Umbilical cord (tissue), 2 donors: ENCODE measurements at places on chromosomes 12 and 14.

GRCh38 chr14:68248481-68249255, 429.1 kb downstream of the RAD51B start:
- peak; percentile 87 for DNase-seq

DNA sequence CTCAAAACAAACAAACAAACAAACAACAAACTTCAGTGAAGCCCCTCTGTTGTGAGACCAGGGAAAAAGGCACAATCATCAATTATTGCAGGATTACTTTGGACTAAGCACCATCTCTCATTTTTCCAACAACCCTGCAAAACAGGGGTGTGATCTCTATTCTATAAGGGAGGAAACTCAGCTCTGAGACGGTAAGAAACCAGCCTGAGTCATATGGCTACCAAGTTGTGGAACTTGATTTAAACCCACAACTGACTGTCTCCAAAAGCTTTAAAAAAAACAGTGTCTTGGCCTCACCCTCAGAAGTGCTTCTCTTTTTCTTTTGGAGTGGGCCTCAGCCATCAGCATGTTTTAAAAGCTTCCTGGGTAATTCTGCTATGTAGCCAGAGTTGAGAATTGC, 49.8 kb downstream of the RIN3 start:
- peak; percentile 36 for DNase-seq

DNA sequence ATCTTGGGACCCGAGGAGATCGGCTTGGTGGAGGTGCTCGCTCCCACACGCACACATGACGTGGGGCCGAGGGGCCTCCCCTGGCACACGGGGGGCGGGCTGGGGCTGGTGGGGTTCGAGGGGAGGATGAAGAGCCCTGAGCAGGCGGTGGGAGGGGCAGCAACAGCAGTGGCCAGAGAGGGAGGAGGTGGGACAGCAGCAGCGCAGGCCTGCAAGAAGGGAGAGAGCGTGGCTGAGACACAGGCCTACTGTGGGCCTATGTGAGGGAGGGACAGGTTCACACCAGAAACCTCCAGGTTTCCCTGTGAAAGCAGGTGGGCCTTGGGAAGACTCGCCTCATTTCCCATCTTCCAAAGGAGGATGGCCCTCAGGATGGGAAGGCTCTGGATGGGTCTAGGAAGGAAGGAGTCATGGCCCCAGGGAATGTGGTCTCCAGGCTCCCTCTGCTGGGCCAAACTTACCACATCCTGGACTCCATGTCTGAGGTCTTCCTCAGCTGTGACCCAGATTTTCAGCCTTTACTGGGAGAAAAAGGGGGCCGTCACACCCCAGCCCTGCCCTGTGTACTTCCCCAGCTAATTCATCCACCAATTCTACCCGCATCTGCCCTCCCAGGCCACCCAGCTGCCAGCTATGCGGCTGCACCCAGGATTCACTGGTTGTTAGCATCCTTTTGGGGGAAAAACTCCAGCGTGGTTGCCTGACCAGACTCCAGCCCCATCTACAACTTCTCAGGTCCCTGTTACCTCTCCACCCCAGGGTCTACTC, 2.8 kb downstream of the PIANP start:
- peak; percentile 29 for DNase-seq

GRCh38 chr12:96874211-96874610, 32.8 kb upstream of the NEDD1 start:
- no peak for DNase-seq

GRCh38 chr14:37048666-37049071, 123.7 kb downstream of the SLC25A21 start:
- no peak for DNase-seq

GRCh38 chr12:92035477-92035876, 110.2 kb downstream of the BTG1 start:
- DNase-seq: no peak
